ENCODE measurements at places on chromosomes 2 and 18.

DNA sequence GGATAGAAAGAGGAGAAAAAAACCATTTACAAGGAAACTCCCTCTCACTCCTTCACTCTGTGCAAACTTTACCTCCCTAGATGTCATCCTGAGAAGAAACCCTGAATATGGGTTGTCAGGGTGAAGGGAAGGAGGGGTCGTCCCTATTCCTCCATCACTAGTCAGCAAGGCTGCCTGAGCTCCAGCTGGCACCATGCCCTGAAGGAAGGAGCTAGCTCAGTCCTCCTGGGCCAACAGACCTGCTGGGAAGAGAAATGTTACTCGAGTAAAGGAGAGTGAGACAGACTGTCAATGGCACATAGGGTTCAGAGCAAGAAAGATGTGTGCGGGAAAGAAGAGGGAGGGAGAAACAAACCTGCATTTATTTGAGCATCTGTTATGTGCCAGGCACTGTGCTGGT is 18.3 kb upstream of the EPAS1 start:
- DNase-seq, result no peak

GRCh38 chr18:68713131-68713530 is 1.8 kb downstream of the TMX3 start:
- no peak for DNase-seq

DNA sequence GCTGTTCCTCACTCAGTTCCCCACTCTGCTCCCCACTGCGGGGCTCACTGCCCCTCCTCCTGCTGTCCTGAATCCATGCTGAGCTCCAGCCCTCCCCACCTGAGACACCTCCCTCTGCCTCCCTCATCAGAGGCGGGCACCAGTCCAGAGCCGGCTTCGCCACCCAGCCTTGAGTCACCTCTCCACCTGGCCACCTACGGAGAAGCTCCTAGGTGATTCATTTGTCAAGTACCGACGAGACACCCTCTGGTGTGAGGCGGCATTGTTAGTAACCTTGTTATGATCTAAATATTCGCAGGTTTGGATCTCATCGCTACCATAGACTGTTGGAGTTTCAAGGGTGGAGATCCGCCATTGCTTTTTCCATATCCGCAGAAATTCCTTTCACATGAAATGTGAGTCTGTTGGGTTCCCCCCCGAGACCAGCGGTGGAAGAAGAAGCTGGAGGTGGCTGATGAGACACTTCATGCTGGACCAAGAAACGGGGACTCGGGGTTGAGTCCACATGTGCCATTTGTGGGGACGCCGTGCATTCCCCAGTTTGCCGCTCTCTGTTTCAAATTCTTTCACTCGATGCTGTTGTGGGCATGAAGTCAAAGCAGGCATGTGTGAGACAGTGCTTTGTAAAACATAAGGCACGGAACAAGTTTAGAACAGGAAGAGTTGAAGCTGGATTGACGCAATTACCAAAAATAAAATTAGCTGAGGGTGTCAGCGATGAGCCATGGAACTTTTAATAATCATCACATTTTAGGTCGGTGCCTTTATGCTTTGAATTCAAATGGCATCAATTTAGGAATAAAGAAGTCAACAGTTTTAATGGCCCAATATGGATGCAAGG is 259.8 kb upstream of the HDAC4 start:
- no peak for DNase-seq

DNA sequence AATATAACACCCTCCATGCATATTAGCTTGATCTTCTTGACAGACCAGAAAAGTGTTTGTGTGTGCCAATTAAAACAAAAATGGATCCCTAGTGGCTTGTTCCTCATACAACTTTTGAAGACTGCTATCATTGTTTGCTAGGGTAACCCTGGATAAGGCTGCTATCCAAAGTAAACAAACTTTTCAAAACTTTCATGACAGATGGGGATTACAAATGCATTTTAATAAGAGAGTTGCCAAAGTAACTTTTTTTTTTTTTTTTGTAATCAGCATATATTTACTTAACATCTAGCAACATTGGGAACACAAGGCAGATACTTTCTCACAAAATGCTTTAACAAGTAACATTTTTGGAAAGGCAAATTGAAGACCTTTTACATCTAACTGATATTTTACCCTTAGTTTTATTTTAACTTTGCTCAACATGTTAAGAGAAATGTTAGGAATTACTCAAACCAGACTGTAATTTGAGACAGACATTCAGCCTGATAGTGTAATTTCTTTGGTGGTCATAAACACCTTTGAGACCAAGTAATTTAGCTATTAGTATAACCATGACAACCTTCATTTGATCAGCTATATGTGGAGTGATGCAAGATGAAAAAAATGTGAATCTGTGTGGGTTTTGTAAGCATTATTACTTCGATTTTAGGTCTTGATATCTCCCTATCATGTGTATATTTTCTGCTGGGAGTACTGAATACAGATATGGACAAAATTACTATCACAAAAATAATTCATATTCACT is 300.9 kb downstream of the ARHGAP15 start:
- DNase-seq, result no peak

- no peak for DNase-seq
Measured at GRCh38 chr18:33957707-33958106, 267.0 kb downstream of the NOL4 start.

GRCh38 chr2:195721042-195721441 is 64.0 kb downstream of the SLC39A10 start:
- DNase-seq, result no peak

DNA sequence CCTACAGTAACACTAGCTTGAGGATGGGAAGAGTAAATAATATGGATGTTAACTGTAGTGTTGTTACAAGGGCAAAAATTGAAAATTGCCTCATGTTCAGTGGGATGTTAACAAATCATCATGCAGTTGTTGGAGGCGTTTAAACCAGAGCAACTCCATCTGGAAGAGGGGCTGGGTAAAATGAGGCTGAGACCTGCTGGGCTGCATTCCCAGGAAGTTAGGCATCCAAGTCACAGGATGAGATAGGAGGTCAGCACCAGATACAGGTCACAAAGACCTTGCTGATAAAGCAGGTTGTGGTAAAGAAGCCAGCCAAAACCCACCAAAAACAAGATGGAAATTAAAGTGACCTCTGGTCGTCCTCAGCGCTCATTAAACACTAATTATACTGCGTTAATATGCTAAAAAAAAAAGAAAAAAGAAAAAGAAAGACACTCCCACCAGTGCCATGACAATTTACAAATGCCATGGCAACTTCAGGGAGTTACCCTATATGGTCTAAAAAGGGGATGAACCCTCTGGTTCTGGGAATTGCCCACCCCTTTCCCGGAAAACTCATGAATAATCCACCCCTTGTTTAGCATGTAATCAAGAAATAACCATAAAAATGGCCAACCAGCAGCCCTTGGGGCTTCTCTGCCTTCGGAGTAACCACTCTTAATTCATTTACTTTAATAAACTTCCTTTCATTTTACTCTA is 101.4 kb downstream of the MYO5B start:
- no peak for DNase-seq

DNA sequence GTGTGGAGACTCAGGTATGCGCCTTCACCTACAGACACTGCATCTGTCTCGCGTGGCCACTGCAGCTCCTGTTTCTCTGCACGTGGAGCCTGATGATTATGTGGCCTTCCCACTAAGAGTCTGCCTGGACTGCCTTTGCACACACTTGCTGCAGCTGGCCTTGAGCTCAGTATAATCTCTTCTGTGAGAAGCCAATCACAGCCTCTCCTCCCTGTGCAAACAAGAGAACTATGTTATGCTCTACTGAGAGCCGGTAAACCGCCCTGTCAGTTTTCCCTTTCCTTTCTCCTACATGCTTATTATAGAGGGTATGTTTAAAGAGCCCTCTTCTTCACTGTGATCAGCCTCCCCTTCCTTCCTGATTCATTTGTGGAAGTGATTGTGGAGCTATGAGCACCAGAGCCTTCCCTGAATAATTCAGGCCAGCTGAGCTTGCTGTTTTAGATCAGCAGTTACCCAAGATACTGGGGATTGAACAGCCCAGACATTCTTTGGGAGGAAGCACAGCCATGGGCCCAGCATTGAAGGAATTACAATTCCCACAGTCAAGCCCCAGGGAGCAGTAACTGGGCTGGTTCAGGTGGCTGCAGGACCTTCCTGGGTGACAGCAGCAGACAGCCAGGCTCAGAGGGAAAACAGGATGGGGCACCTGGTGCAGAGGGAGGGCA is 3.7 kb upstream of the TGFA start:
- DNase-seq, result no peak

GRCh38 chr18:28065793-28066186 is 111.1 kb downstream of the CDH2 start:
- DNase-seq, result no peak

DNA sequence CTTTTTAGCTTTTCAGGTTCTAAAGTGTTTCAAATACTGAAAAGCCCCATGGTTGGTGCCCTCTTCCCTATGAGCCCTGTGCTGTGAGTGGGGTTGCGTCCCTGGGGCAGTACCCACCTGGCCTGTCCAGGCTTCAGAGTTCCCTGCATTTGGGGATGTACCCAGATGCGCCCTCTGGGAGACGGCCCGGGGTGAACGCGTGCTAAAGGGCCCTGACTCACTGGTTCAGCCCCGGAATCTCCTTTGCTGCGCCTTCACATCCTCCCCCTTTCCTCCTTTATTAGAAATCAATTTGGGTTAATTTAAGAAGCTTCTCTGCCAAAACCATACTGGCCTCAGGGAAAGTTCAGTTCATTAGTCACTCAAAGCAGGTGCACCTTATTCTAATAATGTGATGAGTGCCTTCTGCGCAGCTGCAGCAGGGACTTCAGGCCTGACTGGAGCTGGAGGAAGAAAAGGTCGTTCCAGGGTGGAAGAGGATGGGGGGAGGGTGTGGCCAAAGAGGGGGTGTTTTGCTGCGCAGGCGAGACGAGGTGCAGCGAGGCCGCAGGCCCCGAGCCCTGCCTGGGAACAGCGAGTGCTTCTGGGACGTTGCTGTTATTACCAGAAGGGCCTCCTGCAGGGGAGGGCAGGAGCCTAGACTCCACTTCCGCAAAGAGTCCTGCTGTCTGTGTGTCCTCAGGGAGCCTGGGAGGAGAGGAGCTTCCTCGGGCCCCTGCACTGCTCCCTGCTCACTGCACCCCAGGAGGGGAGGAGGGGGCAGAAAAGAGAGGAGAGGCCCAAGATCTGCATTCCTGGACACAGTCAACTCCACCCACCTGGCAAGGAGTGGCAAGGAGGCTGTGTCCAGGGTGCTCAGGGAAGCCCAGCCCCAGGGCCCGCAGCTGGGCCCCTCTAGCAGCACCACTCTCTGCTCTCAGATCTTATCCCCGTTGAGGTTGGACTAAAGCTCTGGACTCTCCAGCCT is 223.2 kb upstream of the PXDN start:
- DNase-seq, result no peak

DNA sequence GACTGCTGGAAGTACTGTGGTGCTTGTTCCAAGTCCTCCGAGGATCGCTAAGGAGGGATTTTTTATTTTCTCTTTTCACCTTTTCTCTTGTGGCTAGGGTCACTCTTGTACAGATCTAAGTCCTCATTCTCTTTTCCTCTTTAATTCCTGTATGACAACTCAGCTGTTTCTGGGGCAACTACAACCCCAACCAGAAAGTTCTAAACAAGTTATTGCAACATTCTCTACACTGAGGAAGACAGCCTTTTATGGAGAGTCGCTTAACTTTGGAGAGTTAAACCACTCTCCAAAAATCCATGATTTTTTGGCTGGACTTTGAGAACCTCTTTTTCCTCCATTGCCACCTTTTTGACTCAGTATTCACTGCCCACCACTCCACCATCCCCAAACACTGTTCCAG is 74.0 kb upstream of the SESTD1 start:
- no peak for DNase-seq

- DNase-seq, result no peak
Measured at GRCh38 chr18:43965691-43966090, 688.4 kb upstream of the SYT4 start.

GRCh38 chr18:33022370-33022769 is 249.5 kb upstream of the KLHL14 start:
- DNase-seq, result no peak

DNA sequence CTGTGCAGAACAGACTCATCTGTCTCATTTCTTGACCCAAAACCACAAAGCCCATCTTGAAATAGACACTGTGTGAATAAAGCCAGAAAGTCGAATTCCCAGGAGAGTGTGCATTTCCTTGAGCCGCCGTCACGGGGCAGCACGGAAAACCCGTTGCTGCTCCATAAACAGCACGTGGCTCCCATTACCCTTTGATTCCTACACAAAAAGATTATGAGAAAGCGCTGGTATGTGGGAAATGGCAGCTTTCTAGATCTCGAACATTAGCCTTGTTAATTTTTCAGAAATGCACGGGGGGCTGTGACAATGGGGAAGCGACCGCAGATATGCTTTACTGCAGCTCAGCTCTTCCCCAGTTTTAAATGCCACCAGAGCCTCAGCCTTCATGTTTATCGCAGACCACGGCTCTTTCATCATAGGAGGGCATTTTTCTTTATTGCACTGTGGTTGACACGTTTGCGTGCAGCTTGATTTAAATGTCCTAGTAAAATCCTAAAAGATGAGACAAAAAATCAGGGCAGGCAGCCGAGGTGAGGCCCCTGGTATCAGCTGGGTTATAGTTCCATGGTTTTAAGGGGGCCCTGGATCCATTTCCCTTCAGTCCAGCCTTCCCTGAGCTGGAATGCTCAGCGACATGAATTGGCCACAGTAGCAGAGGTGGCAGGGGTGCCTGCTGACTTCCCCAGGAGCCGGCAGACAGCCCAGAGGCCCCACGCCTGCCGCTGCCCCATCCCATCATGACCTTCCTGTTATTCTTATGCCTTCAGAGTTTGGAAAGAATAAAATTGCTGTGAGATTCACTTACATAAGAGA is 249.3 kb downstream of the NDUFA10 start:
- DNase-seq, result no peak

DNA sequence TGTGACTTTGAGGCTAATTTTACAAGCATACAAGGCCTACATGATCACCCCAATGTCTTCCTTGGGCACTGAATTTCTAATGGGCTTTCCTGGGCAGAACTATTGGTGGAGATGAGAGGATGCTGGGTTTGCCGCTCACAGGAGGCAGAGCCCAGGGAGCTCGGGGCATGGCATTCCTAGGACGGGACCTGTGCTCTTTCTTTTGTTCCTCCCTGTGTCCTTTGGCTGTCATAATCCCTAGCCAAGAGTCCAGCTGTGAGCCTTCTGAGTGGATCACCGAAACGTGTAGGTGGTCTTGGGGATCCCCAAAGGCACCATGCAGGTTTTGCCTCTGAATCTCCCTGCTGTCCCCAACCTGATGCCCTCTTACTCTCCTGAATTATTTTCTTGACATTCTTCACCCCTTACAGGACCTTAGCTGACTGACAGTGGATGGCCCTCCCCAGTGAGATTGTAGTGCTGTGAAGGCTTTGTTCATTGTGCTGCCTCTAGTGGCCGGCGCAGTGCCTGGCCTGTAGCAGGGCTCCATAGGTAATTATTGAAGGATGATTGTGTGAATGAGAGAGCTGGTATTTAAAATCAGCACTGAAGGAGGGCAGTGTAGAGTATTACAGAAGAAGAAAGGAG is 221.9 kb downstream of the ZNF407 start:
- DNase-seq, result no peak

- DNase-seq, result no peak
Measured at GRCh38 chr2:83368916-83369315, 1090.2 kb downstream of the SUCLG1 start.

DNA sequence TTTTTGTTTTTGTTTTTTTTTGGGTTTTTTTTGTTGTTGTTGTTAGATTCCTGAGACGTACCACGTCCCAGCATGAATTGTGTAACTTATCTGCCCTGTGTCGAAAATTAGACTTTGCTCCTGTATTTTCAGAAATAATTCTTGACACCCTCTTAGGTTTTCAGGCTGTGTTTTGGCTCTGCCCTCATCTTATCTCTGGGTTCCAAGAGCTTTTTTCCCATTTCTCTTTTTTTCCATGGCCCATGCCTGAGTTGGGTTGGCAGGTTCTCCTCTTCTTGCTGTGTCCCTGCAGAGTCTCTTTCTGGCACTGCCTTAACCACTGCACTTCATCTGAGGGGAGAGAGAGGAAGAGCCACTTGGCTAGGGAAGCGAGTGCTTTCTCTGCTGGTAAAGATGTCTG is 42.4 kb downstream of the CTIF start:
- DNase-seq, result no peak
